ENCODE measurements at places on chromosomes 2 and 18. TPM values are rescaled to one million over a fixed set of nuclear protein-coding genes. Genes with fewer than 3 reads are reported as not detected.

Gene TUBA4B
- total RNA-seq = not detected

Gene OR6B2
- not detected for total RNA-seq

Gene SCYGR2
- total RNA-seq = not detected

Gene UGT1A8
- total RNA-seq = not detected

Gene SKA1
- 3.8 TPM for total RNA-seq

Gene RAB17
- 1.1 TPM for total RNA-seq

Gene SPATA3
- not detected for total RNA-seq
